ENCODE measurements at places on chromosomes 13 and 19. TPM values are rescaled to one million over a fixed set of nuclear protein-coding genes. Genes with fewer than 3 reads are reported as not detected.

GRCh38 chr19:6402837-6403608 lies 10.1 kb upstream of the GTF2F1 start:
- peak; percentile 45 for DNase-seq

GRCh38 chr19:13058951-13059660 lies 43.6 kb downstream of the LYL1 start:
- no peak for DNase-seq

DNA sequence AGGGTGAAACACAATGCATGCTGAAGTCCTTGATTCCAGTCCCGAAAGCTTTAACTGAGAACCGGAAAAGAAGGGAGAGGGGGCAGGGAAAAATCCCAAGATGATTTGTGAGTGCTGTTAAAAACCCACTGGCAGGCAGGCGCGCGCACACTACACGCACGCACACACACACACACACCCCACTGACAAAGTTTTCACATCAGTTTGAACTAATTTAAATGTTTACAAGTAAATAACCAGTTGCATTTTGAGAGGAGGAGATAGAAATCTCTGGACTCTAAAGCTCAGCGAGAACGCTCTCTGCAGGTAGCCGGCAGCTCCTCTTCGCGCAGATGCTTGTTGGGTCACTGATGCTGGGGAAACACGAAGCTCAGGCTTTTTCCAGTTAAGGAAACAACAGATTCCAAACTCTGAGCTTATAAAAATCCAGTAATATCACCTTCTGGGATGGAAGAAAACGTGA lies 818 bp upstream of the SLITRK1 start:
- no peak for DNase-seq

GRCh38 chr13:81987677-81988357 lies 1646.9 kb upstream of the SPRY2 start:
- no peak for DNase-seq

DNA sequence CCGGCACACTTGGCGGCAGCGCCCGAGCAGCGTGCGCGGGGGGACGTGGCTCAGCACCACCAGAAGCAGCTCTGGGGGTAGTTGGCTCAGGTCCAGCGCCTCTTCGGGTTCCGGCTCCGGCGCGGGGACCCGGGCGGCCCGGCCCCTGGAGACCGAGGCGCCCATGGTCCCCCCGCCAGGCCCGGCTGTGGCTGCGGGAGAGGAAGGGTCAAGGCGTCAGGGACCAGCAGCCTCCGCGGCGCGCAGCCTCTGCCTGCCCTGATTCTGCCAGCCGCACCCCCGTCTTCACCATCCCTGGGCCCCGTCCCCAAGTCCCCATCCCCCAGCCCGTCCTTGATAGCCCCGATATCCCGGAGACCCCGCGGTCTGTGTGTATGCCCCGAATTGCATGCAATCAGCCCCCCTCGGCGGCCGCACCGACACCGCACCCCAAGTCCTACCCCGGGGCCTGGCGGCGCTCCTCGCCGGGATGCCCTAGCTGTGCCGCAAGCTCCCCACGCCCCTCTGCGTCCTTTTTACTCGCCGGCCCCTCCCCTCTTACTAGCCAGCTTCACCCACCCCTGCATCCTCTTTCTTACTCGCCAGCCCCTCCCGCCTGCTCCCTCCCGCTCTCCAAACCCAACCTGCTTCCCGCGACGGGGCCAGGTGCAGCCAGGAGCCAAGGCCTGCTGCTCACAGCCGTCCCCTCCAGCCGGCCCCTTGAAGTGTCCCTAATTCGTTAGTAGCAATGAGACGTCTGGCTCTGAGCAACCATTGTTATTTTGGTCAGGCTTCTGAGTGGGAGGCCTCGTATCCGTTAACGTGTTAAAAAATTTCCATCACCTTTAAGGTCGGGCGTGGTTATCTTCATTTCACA lies at the start of gene FBXO27:
TSS of gene FBXO27 (minus strand) at position 487 of the 856 bp plus-strand sequence. CDS start at position 165, 322 bp downstream.
- no peak for DNase-seq

GRCh38 chr13:79538757-79539156 lies 57.8 kb downstream of the NDFIP2 start:
- DNase-seq: no peak

DNA sequence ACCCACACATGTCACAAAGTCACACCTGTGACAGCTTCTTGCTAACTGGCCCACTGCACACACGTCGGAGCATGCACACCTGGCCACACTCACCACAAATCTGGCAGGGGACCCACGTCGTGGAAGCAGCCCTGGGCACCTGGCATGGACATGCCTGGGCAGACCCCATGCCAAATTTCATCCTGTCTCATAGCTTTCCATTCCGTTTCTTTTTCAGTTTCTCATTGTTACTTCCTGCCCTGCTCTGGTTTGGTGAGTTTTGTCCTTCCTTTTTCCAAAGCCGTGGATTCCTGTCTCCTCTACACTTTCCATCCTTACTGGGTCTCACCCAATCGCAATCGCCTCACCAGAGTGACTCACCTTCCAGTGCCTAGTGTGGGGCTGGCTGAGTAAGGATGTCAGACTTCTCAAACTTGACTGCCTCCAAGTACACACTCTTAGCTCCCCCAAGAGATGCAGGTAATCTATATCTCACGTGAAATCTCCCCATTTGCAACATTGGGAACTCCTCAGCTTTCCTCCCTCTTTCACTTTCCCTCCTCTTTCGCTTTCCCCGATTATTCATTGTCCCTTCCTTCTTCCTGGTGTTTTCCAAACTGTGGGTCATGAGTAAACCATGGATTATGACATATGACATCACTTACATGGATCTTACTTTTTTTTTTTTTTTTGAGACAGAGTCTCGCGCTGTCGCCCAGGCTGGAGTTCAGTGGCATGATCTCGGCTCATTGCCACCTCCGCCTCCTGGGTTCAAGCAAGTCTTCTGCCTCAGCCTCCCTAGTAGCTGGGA lies 1.6 kb upstream of the BBC3 start:
- DNase-seq: peak; percentile 86

- no peak for DNase-seq
Measured at GRCh38 chr13:91240341-91240740, 107.1 kb upstream of the MIR17HG start.

- peak; percentile 36 for DNase-seq
Measured at GRCh38 chr13:30371649-30372265, 50.5 kb upstream of the UBE2L5 start.

GRCh38 chr13:41203810-41204209 lies 9.4 kb upstream of the KBTBD7 start:
- no peak for DNase-seq

DNA sequence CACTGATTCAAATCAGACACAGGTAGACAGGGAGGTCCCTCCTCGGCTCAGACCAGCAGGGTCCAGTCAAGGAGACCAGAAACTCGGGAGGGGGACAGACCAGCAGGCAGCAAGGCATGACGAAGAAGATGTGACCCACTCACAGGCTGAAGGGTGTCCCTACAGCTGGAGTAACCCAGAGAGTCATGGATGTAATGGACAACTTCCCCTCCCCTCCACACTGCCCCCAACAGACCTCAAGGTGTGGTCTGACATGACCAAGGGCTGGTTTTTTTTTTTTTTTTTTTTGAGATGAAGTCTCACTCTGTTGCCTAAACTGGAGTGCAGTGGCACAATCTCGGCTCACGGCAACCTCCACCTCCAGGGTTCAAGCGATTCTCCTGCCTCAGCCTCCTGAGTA lies 34.1 kb downstream of the PBX4 start:
- no peak for DNase-seq

DNA sequence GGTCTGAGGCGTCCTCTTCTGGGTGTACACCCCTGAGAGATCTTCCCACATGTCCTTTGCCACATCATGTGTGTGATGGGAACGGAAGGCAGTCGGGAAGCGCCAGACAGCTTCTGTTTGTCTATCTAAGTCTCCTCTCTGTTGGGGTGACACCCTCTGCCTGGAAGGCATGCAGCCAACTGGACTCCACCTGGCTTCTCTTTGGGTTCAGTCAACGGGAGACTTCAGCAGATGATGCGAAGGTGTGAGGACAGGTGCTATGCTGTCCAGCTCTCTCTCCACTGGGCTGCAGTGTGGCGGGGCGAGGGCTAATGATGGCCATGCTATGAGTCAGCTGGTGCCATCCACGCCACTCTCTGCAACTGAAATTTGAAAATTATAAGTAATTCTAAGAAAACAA lies 14.3 kb upstream of the SBK3 start:
- no peak for DNase-seq

DNA sequence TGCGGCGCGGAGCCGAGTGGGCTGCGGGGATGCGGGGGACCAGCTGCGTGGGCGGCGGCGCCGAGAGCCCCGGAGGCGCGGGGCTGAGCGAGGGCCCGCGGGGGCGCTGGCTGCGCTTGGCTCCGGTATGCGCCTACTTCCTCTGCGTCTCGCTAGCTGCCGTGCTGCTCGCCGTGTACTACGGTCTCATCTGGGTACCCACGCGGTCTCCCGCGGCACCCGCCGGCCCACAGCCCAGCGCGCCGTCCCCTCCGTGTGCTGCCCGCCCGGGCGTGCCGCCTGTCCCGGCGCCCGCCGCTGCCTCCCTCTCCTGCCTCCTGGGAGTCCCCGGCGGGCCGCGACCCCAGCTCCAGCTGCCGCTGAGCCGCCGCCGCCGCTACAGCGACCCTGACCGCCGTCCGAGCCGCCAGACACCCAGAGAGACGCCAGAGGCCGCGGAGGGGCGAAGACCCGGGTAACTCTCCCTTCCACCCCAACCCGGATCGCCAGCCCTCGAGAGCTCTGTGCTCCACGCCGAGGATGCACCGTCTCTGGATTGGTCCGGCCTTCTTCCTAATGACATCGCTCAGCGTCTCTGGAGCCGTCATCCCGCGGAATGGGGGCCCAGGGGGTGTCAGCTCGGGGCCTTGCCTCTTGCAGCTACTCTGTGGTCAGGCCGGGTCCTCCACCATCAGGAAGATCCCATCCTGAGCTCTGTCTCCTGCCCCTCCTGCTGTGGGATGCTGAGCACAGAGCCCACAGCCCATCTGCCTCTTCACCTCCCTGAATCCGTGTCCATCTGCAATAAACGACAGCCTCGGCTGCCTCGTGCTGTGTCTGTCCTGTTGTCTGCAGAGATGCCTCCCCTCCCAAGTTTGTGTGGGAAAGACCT lies 441 bp downstream of the INAFM1 start:
- peak; percentile 42 for DNase-seq

GRCh38 chr13:26978081-26978860 lies 193.3 kb downstream of the USP12 start:
- DNase-seq: no peak

DNA sequence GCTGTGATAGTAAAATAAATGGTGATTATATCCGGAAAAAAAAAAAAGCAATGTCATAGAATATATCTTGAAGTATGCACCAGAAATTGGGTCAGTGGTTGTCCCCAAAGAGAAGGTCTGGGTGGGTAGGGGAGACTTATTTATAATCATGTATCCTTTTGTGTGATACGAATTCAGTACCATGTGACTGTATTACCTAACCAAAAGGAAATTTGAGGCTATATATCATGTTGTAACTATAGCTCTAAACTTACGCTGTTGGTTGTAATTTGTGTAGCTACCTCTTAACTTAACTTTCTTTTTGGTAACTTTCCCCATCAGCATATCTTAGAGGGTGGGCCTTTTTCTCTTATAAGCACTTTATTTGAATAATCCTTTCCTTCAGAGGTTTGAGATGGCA lies 25.2 kb upstream of the KCTD4 start:
- DNase-seq: no peak

DNA sequence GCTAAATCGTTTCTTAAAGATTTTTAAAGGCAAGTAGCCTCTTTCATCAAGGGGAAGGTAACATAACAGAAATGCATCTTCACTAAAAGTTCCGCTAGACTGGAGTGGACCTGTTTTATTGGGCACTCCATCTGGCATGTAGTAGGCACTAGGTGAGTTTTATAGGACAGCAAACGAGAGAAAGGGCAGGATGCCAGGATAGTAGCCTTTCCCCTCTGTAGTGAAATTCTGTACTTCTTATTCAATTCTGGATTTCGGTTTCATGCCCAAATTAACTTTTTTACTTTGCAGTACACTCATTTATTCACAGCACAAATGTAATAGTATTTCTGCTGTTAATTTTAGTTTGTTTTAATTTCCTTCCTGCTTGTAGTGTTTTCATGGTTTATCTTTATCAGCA lies 45.2 kb downstream of the GPR180 start:
- no peak for DNase-seq

GRCh38 chr13:113034451-113035212 lies 65.6 kb downstream of the MCF2L start:
- peak; percentile 42 for DNase-seq

DNA sequence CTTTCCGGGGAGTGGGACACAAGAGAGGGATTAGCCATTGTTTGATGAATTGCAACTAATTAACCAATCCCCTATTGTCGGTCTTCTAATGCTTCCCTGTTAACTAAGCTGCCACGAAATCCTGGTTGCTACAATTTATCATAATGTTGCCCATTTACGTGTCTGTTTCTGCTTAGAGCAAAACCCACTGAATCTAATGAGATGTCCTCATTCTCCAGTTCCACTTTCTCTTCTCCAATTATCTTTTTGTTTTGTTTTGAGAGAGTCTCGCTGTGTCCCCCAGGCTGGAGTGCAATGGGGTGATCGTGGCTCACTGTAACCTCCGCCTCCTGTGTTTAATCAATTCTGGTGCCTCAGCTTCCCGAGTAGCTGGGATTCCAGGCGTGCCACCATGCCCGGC lies 5.2 kb upstream of the DPP9 start:
- DNase-seq: no peak

- peak; percentile 79 for DNase-seq
Measured at GRCh38 chr19:7925171-7925851, 624 bp downstream of the CTXN1 start.

DNA sequence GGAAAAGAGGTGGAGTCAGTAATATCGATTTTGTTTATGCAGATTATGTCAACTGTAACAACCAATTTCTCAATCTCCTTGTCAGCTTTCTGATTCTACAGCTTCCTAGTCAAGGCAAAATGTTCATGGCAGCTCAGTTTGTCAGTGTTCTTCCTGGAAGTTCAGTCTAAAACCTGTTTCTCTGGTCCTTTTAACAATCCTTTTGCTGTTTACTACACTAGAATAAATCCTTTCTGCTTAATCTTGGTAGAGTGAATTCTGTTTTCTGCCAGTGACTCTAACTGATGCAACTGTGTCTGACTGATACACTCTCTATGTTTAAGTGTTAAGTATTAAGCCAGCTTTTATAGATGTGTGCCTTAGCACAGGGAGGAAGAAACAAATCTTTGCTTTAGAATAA lies 516.9 kb upstream of the KLF12 start:
- DNase-seq: no peak

DNA sequence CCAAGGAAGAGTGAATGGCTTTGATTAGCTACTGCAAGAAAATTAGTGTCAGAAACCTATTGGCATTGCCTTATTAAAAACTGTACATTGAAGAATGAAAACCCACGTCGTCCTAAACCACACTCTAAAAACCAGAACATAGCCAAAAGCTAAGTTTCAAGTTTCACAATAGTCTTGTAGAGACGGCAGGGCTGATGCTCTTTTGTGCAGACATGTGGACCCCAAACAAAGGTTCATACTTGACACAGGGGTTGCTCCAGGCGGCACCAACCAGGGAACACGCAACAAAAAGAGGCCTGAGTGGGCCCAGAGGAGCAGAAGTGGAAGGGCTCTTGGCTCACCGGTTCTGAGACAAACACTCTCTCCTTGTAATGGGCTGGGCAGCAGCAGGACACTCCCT lies 28.6 kb upstream of the MIR17HG start:
- no peak for DNase-seq

Gene ZNF132
- total RNA-seq: 4.1 TPM

Gene GNG7
- total RNA-seq: 0.84 TPM

Gene DNAAF3
- 0.62 TPM for total RNA-seq

Gene IFI30
- total RNA-seq: 0.74 TPM

Gene KCNC3
- 0.91 TPM for total RNA-seq

Gene CYP2F1
- total RNA-seq: not detected

Gene BSG
- total RNA-seq: 485 TPM

Gene DPY19L3
- 39.3 TPM for total RNA-seq

Measured in endothelial cell of umbilical vein (primary cell).